ENCODE measurements at places on chromosomes 7 and 10.

GRCh38 chr7:99407872-99408378, 472 bp downstream of the PDAP1 start:
- DNase-seq, result peak; percentile 36

GRCh38 chr10:113059371-113059780, 109.3 kb downstream of the TCF7L2 start:
- DNase-seq, result no peak

GRCh38 chr7:35657125-35657524, 37.8 kb downstream of the HERPUD2 start:
- DNase-seq, result no peak

GRCh38 chr7:98621573-98622482, 4.7 kb downstream of the NPTX2 start:
- no peak for DNase-seq

- no peak for DNase-seq
These were observed 34.7 kb upstream of the KMT2E start for GRCh38 chr7:104979167-104979841.

GRCh38 chr10:101000915-101001658, 1.5 kb downstream of the LZTS2 start:
- no peak for DNase-seq

DNA sequence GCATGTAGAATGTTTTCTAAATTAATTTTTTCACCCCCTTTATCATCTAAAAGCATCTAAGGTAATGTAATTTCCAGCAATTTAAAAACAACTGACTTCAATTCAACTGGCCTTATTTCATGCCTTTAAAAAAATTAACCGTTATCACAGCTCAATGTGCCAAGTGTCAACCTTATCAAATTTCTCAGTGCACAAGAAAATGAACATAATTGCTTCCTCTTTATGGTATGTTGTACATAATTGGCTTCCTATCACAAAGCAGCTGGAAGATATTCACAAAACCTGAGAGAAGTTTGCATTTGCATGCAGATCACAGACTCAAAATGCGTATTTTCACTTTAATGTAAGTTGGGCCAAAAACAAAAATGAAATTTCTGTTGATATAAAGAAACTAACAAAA, 966.4 kb downstream of the GRM8 start:
- no peak for DNase-seq

GRCh38 chr7:99739699-99740572, 4.9 kb upstream of the CYP3A7 start:
- DNase-seq, result no peak

GRCh38 chr10:102313221-102313896, 68.0 kb downstream of the GBF1 start:
- DNase-seq, result no peak

DNA sequence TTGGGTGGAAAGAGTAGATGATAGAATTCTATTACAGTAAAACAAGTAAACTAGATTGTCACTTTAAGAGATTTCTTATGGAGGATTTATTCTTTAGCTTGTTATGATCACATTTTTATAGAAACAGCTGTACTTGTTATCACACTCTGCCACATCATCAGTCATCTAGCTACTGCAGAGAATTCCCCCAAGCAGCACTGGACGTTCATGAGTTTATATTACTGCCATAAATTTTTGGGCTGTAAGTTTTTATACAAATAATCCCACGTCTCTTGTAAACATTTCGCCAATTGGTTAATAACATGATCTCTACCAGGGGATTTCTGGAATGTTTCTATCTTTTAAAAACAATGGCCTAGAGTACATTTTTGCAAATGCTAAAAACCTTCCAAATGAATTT, 238.8 kb downstream of the POLR1F start:
- DNase-seq, result no peak

Data from activated CD4-positive, alpha-beta T cell treated with anti-CD3 and anti-CD28 coated beads, Interleukin-2, amount 50 U/mL, for 48 hours (primary cell).